Aorta (tissue), 5 donors: ENCODE measurements at places on chromosomes 2 and 18.

GRCh38 chr2:7428454-7429204 is 511.4 kb downstream of the RNF144A start:
- no peak for DNase-seq

GRCh38 chr2:220556658-220557057 is 929.2 kb downstream of the SLC4A3 start:
- DNase-seq = no peak

GRCh38 chr2:200966770-200967169 is 3.3 kb upstream of the ORC2 start:
- no peak for DNase-seq

GRCh38 chr2:34045101-34045655 is 446.1 kb upstream of the FAM98A start:
- no peak for DNase-seq

DNA sequence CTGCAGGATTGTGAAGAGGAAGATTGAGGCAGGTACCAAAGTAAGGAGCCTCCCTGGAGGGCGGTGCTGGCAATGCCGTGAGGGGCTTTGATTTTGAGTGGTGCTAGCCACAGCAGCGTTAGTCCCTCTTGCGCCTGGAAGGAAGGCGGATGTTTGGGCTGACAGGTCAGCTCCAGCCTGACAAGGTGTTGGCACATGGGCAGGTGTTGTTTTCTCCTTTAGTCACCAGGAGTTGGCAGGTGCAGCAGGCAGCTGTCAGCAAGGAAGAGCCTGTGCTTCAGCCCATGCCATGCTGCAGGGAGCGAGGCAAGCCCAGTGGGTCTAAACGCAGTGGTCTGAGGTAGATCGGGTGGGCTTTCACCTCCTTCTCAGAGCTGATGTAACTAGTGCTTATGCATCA is 8.5 kb downstream of the SEC11C start:
- no peak for DNase-seq

GRCh38 chr2:229943770-229944449 is 21.6 kb downstream of the FBXO36 start:
- DNase-seq = no peak

DNA sequence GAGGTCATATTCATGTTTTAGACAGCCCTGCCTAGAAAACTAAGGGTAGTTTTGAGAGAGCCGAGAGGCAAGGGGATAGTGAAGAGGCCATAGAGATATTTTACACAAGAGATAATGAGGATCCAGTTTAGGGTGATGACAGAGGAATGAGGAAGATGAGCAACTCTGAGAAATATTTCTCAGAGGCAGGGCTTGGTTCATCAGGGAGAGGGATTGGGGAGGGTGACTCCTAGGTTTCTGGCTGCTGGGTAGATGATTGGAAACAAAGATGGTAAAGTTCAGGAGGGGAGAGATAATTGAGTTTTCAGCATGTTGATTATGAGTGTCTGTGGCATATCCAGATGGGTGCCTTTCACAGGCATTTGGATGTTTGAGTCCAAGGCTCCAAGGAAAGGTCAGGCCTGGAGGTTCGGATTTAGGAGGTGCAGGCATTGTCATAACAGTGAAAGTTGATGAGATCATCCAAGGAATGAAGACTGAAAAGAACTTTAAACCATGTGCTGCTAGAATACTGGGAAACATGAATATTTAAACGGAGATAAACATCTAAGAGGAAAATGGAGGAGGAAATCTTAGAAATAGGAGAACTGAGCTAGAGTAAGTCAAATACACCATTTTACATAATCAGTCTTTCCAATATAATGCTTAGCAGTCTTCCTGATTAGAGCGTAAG is 7.4 kb downstream of the MYL12B start:
- no peak for DNase-seq

DNA sequence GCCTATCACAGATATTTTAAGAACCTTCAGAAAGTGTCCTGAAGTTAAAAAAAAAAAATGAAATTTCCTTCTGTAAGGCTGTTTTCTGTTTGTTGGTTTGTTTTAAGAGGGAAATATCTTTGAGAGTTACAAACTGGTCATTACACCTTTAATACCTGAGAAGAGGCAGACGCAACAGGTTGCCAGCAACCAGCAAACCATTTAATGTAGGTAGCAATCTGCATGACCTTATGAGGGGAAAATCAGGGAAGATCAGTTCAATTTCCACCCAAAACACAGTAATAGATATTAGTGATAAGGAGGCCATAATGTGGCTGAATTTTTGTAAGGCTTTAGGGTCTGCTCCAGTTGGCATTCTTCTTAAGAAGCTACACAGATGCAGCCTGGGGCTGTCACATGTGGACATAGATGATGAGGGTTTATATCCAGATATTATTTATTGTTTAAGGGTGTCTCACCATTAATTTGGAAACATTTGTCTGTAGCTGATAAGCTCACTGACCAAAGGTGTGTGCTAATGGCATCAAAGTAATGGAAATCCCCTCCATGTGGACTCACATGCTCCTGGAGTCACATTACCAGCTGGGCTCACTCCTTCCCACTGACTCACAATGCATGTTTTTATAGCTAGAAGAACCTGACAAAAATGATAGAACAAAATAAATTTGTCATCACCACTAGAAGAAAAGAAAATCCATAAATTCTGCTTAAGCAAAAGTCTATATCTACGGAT is 83.5 kb upstream of the DTNA start:
- DNase-seq = no peak

- DNase-seq = no peak
Measured at GRCh38 chr2:115584507-115584906, 1142.1 kb downstream of the DPP10 start.

GRCh38 chr2:234164493-234165413 is 114.3 kb downstream of the SPP2 start:
- DNase-seq = no peak

- DNase-seq = no peak
Measured at GRCh38 chr2:8268172-8268783, 413.6 kb upstream of the ID2 start.

DNA sequence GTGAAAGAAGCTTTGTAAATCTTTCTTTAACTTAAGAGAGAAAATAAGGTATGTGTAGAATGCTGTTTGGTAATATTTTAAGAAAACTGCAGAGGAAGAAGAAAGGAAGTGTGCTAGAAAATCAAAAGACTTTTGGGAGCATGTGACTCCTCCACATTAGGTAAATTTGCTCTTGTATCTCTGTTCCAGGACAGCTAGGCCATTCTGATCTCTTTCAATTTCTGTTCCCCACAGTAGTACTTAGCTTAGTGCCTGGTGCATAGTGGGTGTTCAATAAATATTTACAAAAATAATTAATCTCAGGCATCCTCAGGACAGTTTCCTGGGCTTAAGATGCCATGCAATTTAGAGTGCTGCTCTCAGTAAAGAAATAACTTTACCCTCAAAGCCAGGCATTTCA is 105.0 kb downstream of the GPD2 start:
- DNase-seq = no peak

DNA sequence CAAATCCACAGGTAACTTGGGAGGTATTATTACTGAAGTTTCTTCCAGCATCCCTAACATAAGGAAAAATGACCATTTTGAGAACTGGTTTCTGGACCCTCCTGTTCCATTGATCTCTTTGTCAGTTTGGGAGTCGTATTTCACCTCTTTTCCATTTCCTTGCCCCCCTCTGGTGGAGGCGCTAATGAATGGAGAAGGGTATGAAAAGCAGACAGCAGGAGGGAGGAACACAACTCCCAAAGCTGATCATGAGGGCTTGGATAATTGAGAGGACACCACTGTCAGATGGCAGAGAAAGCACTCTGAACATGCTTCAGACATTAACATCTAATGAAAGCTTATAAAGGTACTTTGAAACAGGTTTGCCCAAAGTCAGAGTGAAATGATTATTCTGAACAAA is 56.6 kb upstream of the TLK1 start:
- no peak for DNase-seq

DNA sequence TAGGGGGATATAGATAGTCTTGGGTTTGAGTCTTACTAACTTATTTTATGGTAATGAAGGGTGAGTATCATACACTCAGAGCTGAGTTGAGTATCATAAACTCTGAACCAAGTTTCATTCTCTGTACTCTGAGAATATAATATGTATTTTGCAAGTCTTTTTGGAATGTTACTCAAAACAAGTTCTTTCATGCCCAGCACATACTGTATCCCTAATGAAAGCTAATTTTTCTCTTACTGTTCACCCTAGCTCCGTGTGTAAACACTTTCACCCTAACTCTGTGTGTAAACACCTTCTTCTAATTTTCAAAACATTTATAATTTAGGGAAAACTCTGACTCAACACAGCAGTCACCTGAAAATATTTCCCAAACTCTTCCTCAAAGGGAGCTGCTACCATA is 29.7 kb upstream of the CHST9 start:
- no peak for DNase-seq

- no peak for DNase-seq
Measured at GRCh38 chr2:74291886-74292621, 51.2 kb downstream of the SLC4A5 start.

DNA sequence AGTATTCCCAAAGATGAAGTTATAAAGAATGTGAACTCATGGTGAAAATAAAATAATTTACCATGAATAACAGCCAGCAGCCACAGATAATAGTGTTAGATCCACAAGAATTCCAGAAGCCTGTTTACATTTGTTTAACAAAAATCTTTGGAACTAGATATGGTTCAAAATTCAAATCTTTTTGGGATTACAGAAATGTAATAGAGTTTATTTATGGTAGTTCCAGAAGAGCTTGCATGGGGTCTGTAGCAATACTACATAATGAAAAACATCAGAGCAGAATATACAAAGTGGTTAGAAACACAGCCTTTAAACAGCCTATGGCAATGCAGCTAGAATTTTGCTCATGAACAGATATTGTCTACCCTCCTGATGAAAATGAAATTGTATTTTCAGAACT is 179.1 kb downstream of the RDH14 start:
- no peak for DNase-seq

- DNase-seq = peak; percentile 91
Measured at GRCh38 chr2:219530048-219530963, 13.3 kb downstream of the CHPF start.

DNA sequence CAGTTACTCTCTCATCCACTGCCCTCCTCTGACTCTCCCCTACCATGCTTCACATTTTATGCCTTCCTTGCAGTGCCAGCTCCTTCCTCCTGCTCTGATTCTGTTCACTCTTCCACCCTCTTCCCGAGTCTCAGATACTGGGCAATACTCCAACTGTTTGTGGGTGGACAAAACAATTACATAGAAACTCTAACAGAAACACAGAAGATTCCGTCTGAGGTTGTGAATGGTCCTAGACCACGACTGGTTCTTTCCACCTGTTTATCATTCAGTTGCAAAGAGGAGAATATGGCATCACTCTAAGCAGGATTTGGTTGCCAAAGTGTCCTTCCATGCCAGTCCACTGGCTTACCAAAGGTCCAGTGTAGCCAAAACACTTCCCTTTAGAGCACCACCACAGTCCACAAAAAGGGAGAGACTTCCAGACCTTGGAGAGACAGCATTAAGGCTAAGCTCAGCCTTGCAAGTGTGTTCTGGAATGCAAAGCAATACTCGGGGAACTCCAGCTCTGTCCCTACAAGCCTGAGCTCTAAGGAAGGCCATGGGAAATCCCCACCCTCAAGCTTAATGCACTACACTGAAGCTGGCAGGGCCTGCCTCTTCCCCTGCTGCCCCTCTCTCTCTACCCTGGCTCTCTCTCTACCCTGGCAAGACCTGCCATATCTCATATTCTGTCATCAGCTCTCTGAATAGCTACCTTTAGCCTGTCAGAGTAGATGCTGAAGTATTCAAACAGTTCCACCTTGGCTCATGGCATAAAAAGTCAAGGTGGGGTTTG is 33.6 kb upstream of the RND3 start:
- no peak for DNase-seq

DNA sequence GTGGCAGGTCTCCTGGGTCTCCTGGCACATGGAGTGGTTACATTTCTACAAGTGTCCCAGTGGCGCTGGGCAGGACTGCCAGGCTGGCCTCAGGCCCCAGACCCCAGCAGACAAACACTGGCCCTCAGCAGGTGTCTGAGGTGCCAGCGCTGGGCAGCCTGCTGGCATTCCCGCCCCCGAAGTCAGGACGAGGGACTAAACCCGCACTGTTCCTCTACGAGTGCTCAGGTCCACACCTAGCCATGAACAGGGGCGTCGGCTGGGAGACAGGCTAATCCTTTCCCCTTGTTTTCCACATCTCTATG is 12.8 kb downstream of the SNED1 start:
- DNase-seq = peak; percentile 62

- DNase-seq = no peak
Measured at GRCh38 chr2:88059979-88060906, 4.7 kb upstream of the KRCC1 start.

DNA sequence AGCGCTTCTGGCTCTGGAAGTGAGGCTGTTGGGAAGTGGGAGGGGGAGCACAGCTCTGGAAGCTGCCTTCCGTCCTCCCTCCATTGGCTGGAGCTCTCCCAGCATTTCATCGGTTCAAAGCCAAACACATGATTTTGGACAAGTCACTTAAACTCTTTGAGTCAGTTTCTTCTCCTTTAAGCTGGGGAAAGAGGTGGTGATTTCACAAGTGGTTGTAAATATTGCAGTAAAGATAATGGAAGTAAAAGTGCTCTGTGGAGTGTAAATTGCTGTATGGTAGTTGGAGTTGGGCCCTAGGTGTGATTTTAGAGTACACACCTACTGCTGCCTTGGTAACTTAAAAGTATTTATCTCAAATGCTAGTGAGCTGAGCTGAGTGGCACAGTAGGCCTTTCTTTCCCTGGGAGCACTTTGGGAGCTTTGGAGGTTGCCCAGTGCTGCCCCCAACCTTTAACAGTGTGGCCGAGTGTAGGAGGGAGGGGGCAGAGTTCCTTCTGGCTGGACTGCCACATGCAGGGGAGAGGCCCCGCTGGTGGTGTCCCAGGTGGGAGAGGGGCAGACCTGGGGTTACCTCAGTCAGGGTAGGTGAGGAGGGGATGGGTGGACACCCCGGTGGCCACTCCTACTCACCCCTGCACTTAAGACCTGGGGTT is 54.7 kb downstream of the ASAP2 start:
- DNase-seq = peak; percentile 74

GRCh38 chr2:31249009-31249690 is 15.2 kb downstream of the EHD3 start:
- no peak for DNase-seq

- DNase-seq = no peak
Measured at GRCh38 chr2:213959589-213959988, 451.3 kb upstream of the VWC2L start.

DNA sequence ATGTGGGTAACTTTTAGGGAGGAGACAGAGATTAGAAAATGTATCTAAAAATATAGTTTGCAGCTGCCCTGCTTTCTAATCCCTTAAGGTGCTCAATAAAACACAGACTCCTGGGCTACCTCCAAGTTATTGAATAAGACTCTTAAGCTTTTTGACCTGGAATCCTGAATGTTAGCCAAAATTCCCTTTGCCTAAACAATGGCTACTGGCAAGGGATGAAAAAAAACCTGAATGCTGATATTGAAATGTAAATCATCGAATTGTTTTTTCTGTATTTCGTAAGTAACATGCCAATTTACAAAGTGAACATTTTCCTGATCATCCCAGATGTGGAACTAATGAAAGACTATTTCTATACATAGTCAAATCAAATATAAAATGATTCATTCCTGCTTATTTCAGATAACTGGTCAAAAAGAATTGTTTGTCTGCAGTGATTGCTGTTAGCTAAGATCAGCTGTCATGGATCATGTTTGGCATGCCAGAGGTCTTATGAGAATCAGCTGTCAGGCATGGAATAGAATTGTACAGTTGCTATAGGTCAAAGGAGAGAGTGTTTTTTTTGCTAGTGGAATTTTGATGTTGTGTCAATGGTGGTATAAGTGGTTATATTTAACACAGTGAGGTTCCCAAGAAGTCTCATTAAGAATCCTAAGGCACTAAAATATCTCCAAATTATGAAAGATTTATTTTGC is 363.6 kb upstream of the CWC22 start:
- DNase-seq = no peak
